ENCODE measurements at places on chromosomes 6 and 20. TPM values are rescaled to one million over a fixed set of nuclear protein-coding genes. Genes with fewer than 3 reads are reported as not detected.

DNA sequence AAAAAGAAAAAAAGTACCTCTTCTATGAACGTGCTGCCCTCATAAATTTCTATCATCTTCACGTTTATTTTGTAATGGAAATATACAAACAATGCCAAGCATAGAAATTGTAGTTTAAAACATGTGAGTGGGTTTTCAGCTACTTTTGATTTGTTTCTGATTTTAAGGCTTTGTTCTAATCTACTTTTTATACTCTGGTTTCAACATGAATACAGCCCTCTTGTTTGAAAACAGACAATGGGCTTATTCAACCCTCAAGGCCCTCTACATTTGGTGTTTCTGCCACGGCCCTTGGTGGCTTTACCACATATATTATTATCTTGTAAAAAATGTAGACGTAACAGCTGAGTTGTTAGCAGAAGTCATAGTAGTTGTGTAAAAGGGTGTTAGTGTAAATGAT lies 153.9 kb downstream of the SOX4 start:
- DNase-seq, result no peak

DNA sequence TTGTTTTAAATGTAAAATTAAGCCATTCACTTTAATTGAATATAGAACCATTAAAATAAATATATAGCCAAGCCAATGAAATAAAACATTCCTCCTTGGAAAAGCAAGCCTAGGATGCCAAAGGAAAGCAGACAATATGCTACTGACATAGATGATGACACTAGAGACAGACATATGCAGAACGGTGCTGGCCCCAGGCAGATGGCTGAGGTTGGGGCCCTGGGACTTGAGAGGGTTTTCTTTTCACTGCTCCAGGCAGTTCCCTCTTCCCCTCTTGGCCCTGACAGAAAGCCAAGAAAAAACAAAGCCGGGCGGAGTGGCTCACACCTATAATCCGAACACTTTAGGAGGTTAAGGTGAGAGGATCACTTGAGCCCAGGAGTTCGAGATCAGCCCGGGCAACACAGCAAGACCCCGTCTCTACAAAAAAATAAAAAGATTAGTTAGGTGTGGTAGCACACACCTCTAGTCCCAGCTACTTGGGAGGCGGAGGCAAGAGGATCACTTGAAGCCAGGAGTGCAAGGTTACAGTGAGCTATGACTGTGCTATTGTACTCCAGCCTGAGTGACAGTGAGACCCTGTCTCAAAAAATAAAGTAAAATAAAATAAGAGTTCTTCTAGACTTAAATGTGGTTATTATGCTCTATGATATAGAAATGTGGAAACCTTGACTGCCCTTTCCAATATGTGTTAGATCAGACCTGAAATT lies 31.2 kb downstream of the FASTKD5 start:
- DNase-seq, result no peak

DNA sequence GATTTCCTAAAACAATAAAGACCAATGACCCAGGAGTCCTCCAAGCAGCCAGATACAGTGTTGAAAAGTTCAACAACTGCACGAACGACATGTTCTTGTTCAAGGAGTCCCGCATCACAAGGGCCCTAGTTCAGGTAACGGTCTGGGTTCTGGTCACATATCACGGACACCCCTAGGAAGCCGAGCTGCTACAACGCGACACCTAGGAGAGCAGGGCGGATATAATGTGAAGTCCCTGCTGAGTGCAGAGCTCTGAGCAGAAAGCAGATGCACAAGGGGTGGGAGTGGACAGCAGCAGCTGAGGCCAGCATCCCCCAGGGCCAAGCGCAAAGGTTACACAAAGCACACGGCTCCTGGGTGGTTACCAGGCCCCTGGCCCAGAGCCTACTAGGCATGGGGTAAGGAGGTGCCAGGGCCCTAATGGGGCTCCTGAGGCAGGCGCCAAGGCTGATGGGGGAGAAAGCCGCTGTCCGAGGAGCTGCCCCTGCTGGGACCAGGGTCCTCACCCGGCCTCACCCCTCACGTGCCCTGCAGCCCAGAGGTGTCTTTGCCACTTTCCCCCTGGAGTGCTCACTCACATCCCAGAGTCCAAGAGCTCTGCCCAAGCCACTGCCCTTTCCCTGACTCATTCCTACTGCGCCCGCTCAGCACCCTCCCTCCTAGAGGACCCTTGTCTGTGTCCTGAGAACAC lies 8.4 kb downstream of the CST7 start:
- no peak for DNase-seq

DNA sequence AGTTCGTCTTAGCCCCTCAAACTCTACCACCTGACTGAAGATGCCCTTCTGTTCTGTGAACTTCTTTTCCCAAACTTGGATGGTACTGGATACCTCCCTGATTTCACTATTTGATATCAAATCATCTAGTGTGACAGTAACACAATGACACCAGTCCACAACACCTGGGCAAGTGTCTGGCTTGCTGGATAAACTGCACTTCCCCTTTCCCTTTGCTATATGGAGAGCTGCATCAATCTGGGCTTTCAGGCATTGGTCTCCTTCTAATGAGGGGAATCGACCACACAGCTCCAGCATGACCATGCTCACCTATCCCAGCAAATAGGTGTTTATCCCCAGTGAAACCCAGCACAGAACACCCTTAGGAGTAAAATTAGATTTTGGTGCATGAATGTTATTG lies 3.1 kb downstream of the F13A1 start:
- no peak for DNase-seq

GRCh38 chr6:155528982-155529453 lies 73.4 kb upstream of the NOX3 start:
- no peak for DNase-seq

DNA sequence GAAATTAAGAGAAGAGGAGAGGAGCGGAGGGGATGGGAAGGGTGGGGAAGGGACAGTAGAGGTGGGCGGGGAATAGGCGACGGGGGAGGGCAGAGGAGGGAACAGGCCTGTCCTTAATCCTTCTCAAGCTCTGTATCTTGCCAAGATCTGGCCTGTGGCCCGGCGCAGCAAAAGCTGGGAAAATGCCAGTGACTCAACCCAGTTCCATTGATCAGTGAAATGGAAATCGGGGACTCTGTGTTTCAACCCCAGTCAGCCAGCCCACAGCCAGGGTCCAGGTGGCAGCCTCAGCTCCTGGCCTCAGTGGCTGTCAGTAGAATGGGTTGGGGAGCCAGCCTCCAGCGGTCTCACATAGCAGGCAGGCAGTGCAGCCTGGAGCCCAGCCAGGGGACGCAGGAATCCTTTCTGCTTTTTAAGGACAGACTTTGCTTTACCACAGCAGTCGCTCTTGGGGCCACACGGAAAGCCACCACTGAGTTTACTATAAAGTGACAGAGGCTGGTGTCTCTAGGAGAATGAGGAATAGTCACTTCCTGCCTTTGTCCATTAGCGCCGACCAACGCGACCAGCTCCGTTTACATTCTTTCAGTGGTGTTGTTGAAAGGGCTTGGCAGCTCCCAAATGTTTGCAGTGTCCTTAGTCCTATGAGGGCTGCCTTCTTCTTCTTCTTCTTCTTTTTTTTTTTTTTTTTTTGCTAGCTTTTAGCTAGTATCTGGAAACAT lies 128.0 kb downstream of the RIN2 start:
- DNase-seq, result no peak

GRCh38 chr6:155125906-155126305 lies 130.8 kb downstream of the TIAM2 start:
- DNase-seq, result no peak

The DNAH8 gene
- total RNA-seq, result 0.05 TPM

The MRPS26 gene
- total RNA-seq, result 17.6 TPM

The GSTA1 gene
- not detected for total RNA-seq
